ENCODE measurements at places on chromosomes 5 and 9.

DNA sequence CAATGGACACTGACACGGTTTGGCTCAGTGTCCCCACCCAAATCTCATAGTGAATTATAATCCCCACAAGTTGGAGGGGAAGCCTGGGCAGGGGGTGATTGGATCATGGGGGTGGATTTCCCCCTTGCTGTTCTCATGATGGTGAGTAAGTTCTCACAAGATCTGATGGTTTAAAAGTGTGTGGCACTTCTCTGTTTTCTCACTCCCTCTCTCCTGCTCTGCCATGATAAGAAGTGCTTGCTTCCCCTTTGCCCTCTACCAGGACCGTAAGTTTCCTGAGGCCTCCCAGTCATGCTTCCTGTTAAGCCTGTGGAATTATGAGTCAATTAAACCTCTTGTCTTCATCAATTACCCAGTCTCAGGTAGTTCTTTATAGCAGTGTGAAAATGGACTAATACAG is 115.8 kb upstream of the KIF2A start:
- DNase-seq, result no peak

DNA sequence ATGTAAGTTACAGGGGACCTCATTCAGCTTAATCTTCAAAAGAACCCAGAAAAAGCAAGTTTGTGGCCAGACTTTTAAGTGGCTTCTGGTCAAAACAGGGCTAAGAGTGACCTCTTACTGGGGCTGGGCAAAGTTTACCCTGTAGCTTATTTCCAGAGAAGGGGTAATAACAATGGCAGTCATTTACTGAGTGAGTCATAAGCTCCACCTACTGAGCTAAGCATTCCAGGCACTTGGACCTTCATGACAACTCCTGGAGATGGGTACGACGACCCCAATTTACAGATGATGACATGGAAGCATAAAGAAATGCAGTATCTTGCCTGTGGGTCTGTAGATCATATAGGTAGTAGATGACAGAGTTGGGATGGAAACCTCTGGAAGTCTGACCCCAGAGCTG is 4.7 kb upstream of the GPR151 start:
- no peak for DNase-seq

GRCh38 chr9:19999491-20000057 is 210.7 kb upstream of the SLC24A2 start:
- DNase-seq, result peak; percentile 60

GRCh38 chr5:171952021-171952420 is 54.4 kb downstream of the FBXW11 start:
- DNase-seq, result no peak

DNA sequence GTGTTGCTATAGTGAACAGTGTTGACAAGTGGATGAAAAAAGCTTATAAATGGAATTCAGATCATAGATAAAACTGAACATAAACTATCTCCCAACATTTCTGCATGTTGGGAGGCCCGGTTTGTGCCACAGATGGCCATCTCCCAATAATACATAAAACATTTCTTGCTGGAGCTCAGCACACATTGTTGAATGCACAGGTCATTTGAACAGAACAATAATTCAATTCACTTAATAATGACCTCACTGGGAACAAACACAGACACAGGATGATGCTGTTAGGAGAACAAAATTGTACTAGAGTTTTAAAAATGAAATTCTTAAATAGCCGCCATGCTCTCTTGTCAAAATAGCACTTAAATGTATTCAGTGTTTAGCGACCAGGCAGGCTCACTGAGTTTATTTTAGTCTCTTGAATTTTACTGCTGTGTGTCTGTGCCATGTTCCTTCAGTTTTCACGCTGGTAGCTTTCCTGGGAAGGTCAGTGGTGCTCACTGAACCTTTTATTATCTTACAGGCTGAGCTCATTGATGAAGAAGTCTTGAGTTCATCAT is 85.0 kb upstream of the SSBP2 start:
- peak; percentile 37 for DNase-seq

DNA sequence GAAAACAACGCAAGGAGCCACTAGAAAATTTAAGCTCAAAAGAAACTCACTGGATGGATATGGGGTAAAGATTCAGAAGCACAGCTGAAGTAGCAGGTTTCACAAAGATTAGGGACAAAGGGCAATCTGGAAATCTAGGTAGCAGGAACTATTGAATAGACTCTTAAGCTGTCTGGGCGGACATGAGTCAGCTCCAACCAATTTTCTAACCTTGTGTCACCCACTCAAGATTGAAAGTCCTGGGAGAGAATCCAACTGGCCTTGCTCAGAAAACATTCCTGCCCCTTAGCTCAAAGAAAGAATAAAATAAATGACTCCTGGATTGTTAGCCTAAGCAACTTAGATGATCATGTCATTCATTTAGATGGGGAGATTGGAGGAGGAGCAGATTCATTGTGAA is 69.2 kb downstream of the STK32A start:
- peak; percentile 78 for DNase-seq

DNA sequence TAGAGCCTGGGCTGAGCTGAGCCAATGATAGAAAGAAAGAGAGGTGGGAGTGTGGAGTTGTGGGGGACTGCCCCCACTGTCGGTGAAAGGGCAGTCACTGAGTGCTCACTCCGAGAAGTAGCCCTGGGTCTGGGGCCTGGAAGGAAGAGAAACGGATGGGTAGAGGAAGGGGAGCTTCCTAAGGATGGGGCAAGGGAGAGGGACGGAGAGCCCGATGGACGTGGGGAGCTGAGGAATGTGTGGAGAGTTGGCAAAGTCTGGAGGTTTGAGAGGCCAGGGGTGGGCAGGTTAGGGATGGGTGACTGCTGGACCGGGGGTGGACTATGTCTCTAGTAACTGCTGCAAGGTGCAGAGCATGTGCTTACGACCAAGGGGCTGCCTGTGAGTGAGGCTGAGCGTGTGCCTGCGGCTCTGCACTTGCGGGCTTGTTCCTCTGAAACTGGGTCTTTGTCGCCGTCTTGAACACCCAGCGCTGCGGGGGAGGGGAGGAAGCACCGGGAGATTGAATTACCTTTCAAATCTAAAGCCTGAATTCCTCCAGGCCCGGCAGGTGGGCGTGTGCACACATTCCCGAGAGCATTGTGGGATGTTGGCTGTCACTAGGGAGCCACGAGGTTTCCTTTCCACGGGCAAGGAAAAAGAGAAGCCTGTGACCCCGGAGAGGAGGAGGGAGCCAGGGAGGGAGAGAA is 76.4 kb upstream of the ARAP3 start:
- DNase-seq, result no peak

DNA sequence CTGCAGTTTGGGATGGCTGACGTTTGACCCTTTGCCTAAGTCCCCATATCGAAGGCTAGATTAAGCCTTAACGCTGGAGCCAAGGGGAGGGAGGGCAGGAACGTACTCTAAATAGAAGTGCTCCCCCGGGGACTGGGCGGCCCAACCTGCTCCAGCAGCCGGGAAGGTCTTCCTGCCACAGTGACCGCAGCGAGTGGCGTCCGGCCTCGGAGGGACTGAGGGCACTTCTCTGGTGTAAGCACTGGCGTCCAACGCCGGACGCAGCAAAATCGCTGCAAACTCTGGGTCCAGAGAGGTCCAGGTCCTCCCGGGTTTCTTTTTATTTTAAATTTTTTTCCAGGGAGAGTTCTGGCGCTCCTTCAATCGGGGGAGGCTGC is 505 bp upstream of the ACER2 start:
- no peak for DNase-seq

DNA sequence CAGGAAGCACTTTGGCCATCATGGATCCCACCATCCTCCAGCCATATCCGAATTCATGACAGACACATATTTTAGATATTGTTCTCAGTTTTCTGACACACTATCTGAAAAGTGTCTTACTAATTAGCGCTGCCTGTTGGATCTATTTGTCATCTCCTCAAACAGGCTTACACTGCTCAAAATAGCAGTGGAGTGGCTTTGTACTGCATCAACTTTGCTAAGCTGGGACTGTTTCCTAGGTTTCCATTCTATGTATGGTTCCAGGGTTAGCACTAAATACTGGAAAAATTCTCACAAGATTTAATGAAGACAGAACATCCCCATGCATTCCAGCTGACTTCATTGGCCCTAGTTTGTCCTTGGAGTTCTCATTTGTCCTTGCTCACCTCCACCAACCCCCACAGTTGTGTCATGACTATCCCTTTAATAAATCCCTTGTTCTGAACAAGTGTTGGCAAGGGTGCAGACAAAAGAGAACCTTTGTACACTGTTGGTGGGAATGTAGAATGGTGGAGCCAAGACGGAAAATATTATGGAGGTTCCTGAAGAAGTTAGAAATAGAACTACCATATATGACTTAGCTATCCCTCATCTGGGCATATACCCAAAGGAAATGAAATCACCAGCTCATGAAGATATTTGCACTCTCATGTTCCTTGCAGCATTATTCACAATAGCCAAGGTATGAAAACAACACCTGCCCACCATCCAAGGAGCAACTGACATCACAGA is 136.5 kb upstream of the RAI14 start:
- DNase-seq, result peak; percentile 60

DNA sequence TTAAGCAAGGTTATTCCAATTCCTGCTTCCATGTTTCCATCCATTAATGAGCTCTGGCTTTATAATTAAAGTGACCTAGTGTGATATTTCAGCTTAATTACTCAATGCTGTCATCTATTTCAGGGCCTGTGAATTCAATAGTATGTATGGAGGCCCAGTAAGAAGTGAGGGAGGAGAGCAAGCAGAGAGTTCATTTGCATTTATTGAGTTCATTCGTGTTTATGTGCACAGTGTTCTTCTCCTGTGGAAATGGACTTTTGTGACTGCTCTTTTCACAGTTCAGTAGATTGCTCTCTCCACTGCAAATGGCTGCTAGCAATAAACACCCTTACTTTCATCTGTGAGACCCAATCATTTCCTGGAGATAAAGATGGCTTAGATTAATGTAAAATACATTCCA is 130.9 kb downstream of the CEMIP2 start:
- no peak for DNase-seq

DNA sequence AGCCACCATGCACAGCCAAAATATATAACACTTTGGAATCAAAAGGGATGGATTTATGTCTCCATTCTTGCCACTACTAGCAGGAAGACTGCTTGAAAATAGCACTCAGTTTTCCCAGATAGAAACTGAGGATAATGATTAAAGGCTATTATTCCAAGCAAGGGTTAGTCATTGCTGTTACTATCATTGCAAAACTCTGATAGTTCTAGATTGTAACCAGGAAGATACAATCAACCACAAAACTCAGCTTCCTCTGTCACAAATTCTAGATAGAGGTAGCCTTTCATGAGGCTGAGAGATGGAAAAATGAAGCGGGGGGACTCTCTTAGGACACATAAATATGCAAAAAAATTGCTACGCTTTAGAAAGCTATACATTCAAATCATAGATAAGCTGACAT is 3.1 kb downstream of the ANXA1 start:
- DNase-seq, result no peak

- DNase-seq, result peak; percentile 60
Observed at GRCh38 chr9:129995409-129996160, 47.4 kb downstream of the FNBP1 start.

- no peak for DNase-seq
Observed at GRCh38 chr9:75033791-75034473, 5.8 kb upstream of the CARNMT1 start.

- DNase-seq, result peak; percentile 6
Observed at GRCh38 chr5:16712620-16713019, 95.8 kb upstream of the RETREG1 start.

DNA sequence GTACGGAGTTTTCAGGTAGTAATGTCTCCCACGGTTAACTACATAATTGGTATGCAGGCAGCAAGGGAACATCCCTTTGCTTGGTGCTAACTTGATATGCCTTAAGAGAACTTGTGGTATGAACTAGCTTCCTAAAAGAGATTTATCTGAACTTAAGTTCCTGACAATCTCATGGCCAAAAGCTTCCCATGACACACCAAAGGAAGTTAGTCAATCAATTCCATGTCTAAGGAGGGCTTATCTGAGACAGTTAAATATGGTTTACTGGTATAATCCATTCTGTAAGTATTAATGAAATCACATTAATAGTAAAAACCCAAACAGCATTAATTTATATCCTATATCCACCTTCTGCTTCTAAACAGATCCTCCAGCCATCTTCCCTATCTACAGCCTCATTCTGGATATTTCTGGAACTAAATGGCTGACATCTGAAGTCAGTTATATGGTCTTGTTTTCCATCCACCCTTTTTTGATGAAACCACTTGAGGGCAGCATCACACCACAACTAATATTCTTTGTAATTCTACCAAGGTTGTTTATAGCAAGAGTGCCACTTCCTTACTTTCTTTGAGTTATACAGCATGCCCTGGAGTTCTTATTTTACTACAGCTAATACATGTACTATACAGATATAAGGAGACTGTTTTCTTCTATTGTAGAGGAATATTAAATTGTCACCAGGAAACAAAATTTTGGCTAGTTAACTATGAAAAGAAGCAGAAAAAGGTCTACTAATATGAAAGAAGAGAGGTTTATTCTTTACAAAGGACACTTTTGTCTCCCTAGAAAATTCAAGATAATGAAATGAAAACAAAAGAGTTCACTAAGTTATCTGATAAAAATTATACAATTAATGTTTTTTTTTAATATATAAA is 34.7 kb downstream of the SHOC1 start:
- DNase-seq, result peak; percentile 89

- DNase-seq, result no peak
Observed at GRCh38 chr5:149811453-149811852, 81.3 kb downstream of the PPARGC1B start.

- DNase-seq, result no peak
Observed at GRCh38 chr5:139683295-139684271, 35.4 kb downstream of the CXXC5 start.

GRCh38 chr5:149873896-149874295 is 70.7 kb downstream of the PDE6A start:
- no peak for DNase-seq

DNA sequence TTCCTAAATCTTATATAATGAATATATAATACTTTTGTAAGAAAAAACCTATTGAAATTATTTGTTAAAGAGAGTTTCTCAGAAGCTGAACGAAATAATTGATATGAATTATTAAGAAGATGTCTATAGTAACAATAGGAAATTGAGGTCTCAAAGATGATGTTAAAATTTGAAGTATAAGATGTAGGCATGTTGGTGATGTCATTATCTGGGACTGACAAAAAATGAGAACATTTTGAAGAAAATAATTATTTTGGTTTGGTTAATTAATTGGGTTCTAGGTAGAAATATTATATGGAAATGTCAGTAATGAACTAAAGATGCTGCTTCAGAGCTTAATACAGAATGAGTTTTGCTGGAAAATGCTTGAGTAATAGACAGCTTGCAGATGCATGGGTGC is 501.4 kb upstream of the ST8SIA4 start:
- DNase-seq, result no peak

Data from AG10803 (cell line).